Activated CD4-positive, CD25-positive, alpha-beta regulatory T cell treated with anti-CD3 and anti-CD28 coated beads, Interleukin-2, amount 50 U/mL, for 72 hours (primary cell): ENCODE measurements at places on chromosomes 7 and 10.
A peak's percentile ranks its signal among the peaks of the same experiment; 100 is the strongest.

DNA sequence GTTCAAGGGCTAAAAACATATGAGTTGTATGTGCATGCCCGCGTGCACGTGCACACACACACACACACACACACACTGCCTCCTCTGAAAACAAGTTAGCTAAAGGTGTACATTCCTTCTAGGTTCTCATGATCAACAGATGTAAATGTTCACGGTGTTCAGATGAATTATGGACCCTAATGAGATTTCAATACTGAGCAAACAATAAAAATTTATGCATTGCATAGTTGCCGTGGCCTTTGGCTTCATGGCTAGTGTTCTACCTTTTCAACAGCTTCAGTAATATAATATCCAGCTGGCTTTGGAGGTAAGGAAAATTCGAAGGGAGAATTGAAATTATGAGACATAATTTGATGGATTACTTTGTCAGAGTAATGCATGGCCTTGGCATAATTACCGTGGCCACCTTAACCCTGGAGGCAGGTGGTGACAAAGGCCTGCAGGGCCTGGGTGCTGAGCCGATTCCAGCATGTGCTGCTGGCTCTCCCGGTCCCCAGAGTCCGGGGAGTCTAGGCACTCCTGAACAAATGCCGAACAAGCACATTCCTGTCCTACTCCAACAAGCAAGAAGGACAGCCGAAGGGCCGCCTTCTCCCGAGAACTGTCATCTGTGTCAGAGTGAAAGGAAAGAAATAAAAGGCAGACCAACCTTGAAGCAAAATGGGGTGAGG lies 166.6 kb upstream of the TCF7L2 start:
- no peak for DNase-seq

DNA sequence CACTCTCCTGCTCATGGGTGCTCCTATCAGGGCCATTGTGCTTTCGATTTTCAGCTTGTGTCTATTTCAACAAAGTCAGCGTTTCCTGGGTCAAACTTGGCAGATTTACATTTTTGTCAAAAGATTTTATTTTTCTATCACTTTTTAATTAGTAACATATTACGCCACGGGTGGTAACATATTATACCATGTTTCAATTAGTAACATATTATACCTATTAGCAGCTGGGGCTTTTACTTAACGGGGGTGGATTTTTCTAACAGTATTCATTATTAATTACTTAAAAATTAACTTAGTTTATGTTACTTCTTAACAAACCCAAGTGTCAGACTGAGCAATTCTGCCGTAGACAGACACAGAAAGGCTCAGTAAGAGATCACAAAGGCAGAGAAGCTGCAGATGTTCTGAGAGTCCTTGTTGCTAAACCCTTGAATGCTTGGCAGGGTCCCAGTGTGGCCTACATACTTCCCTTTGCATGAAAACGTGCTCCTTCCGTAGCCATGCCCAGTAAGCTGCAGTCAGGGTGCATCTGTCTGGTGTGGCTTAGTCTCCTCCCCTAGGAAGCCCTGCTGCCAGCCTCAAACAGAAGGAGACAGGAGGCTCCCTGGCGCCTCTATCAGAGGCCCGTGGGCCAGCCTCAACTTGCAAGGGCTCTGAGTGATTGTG lies 263.1 kb upstream of the CXCL12 start:
- no peak for DNase-seq

GRCh38 chr10:11210211-11210922 lies 192.7 kb downstream of the CELF2 start:
- DNase-seq, result no peak

DNA sequence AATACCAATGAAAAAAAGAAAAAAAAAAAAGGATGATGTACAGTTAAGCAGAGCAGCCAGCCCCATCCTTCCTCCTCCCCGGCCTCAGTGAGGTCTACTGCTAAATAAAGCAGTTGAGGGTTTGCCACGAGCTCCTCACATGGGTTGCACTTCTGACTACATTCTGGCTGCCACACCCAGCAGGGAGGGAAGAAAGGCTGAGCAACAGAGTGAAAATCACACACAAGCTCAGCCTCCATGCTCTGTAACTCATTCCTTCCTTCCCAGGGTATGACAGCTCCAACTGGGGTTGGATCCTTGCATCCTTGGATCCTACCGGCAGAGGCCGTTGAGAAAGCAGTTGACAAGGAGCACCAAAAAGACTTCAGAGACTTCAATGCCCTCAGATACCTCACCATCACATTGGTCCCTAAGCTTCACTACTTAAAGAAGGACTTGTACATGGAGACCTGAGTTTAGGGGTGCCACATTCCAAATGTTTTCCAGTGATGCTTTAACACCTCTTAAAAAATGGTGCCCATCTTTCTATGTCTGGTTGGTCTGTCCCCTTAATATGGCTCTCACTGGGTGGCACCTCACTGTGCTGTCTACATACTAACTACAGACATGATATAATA lies 52.9 kb upstream of the PIK3CG start:
- no peak for DNase-seq

- DNase-seq, result no peak
Observed at GRCh38 chr7:31318313-31318712, 22.2 kb downstream of the NEUROD6 start.

DNA sequence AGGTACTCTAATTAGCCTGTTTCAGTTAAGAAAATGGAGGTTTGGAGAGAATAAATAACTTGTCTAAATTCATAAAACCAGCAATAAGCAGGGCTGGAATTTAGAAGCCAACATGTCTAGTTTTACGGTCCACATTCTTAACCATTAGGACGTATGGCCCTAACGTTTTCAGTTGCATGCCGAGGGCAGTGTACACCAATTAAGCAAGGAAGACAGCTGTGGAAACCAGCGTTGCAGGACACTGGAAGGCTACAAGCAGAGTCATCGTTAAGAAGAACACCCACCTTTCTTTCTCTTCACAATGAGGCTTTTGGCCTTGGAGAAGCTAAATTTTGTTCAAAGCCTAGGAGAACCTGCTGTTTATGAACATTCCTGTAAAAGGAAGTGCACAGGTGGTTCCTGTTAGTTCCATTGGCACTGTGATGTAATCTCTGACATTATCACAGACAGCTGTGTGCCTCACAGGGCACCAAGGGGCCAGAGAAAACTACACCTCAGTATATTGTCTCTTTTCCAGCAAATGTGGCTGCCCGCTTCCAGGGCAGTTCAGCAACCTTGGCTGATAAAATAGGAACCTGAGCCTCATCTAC lies 21.0 kb downstream of the MPP7 start:
- DNase-seq, result no peak

DNA sequence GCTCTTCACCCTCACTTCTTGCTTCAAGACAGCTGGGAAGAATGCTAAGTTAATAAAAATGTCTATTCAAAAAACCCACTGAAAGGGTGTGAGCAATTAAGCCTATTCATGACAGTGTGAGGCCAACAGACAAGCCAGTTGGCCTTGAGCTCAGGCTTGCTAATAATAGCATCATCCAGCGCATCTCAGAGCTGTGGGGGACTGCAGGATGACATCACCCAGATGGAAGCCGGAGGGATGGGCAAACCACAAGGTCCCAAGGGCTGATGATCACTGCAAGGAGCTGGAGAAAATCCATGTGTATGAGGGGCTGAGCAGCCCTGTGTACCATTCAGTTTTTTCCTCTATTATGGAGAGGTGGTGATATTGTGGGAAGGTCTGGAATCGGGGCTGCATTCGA lies 770.4 kb downstream of the TNS3 start:
- no peak for DNase-seq

DNA sequence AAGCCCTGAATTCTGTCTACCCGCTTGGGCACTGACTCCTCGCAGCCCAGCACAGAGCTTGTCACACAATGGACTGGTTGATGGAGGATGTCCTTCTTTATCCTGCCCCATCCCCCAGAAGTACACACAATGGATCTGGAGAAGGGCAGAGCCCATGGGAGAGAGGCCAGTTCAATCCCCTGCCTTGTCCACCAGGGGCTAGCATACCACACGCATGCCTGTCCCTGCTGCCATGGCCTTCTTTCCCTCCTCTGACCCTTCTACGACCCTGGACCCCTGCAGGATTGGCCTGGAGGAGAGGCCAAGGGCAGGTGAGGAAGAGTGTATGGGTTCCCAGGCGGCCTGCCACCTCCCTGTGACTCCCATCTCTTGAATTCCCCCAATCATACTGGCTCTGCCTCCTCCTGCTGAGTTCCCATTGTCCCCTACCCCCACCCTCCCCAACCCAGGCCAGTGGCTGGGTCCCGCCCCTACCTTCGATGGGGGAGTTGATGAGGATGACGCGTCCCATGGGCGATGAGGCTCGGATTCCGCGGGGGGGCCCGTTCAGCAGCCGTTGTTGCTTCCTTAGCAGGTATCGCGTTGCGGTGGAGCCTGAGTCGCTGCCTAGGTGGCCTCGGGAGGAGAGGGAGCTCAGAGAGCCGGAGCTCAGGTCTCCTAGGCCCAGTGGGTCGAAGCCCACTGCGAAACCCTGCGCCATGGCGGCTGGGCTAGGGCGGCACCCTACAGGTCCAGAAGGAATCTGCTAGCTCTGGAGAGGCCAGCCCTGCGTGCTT lies 1.2 kb downstream of the PDZD7 start:
- no peak for DNase-seq

DNA sequence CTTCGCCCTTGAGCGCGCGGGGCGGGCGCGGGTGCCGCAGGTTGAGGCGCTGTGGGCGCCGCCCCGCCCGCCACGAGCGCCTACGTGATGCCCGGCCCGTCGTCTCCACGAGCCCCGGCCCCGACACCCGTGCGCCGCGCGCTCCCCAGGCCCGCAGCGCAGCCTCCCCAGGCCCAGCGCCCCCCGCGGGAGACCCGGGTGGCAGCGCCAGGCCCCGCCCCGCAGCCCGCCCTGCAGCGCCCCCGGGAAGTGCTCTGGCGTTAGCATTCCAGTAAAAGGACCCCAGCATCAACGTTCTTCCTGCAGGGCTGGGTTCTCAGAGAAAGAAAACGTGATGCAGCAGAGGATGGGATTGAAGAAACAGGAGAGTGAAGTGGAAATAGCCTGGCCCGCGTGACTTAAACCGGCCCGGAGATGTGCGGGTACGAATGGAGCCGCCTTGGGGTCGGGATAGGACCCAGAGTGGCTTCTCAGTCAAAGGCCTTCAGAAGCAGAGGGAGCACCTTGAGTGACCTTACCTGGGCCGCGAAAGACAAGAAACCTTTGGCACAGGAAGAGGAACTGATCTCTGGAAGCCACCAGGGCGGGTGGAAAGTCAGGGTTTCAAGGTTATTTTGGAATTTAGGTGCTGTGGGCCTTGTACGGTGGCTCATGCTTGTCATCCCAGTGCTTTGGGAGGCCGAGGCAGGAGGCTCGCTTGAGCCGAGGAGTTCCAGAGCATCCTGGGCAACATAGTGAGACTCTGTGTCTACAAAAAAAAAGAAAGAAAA lies 1.8 kb downstream of the PFKP start:
- DNase-seq, result peak; percentile 45
